A549 treated with AZD2906 at 1 μM for 4 hours (cell line): ENCODE measurements at places on chromosomes 11 and 22. TPM values are rescaled to one million over a fixed set of nuclear protein-coding genes. Genes with fewer than 3 reads are reported as not detected.

PATE2 gene
- total RNA-seq = not detected in 5 replicates

KCNA4 gene
- not detected in 5 replicates for total RNA-seq

MFRP gene
- not detected in 5 replicates for total RNA-seq

KCNJ5 gene
- 0.02 to 0.11 TPM (median 0.04 TPM) in 4 of 5 replicates, not detected in the other for total RNA-seq

RIBC2 gene
- 1.8 to 2.4 TPM (median 2.2 TPM) in 5 replicates for total RNA-seq

PDGFD gene
- 5.9 to 8.1 TPM (median 6.7 TPM) in 5 replicates for total RNA-seq

SCN3B gene
- 0.08 to 0.17 TPM (median 0.11 TPM) in 5 replicates for total RNA-seq

SNX32 gene
- 0.05 to 0.08 TPM (median 0.06 TPM) in 5 replicates for total RNA-seq

RAB39A gene
- total RNA-seq = 0.22 to 0.68 TPM (median 0.48 TPM) in 5 replicates

CNGA4 gene
- 0.03 to 0.08 TPM (median 0.06 TPM) in 3 of 5 replicates, not detected in the others for total RNA-seq

C1QTNF6 gene
- 8.3 to 10.9 TPM (median 10.3 TPM) in 5 replicates for total RNA-seq

MOGAT2 gene
- total RNA-seq = not detected in 5 replicates

RFPL3 gene
- not detected in 5 replicates for total RNA-seq

KRTAP5-1 gene
- total RNA-seq = not detected in 5 replicates

OR56B1 gene
- not detected in 5 replicates for total RNA-seq

ASCL2 gene
- 0.06 to 0.08 TPM in 2 of 5 replicates, not detected in the others for total RNA-seq

CTSF gene
- 31.7 to 39.8 TPM (median 33.7 TPM) in 5 replicates for total RNA-seq

APOA4 gene
- not detected in 5 replicates for total RNA-seq

RPL27A gene
- 2,344 to 2,684 TPM (median 2,574 TPM) in 5 replicates for total RNA-seq
